ENCODE measurements at places on chromosomes 2 and 18. TPM values are rescaled to one million over a fixed set of nuclear protein-coding genes. Genes with fewer than 3 reads are reported as not detected.

DNA sequence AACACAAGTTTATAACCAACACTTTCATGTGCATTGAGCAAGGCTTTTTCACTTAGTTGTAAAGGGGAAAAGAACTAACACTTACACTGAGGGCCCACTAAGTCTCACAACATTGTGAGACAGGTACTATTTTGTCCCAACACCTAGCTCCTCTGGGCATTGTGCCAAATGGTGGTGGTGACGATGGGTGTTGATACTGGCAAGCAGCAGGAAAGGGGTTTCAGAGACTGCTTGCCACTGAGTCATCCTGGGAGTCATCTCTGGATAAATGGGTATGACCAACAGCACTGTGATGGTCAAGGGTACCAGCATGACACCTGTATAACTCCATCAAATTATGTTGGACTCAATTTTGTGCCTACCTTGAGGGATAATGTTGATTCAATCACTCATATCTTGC is 138.8 kb upstream of the ITGA6 start:
- no peak overlapping the region for H3K27ac ChIP-seq
- H3K27me3 ChIP-seq: no peaks in the 10 kb centered on the region
- peak; percentile 22 for DNase-seq
- peaks cover 15% of the 10 kb centered on the region for H3K4me1 ChIP-seq
- no peaks in the 10 kb centered on the region for H3K36me3 ChIP-seq

Gene TEKT4
- total RNA-seq: not detected

Gene ST8SIA3
- not detected for total RNA-seq

DNA sequence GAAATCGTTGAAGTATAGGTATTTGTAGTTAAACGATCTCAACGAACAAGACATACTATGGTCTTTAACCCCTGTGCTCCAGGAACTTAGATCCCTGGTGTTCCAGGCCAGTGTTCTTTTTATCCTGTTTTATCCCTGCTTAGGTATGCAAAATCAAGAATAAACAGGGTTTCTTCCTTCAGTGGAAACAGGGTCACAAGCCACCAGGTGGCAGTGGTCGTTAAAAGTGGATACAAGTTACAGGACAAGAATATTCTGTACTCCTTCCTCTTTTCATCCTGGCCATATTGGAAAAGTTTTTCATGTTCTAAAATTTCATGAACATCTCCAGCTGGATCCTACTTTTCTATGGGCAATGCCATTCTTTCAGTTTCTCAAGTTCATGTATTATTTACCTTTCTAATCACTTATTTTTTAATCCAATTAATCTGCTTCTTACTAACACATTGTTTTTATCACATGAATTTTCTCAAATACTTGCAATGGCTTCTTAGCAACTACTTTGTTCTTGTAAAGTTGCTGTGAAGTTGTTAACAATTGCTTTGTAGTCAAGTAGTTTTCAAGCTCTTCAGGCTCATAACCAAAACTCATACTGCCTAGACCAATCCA is 16.4 kb upstream of the HNMT start:
- no peak overlapping the region for H3K4me3 ChIP-seq
- peaks cover 3% of the 10 kb centered on the region for H3K4me1 ChIP-seq
- peak; percentile 5 for DNase-seq
- H3K27ac ChIP-seq: no peak overlapping the region

Gene CTAGE1
- total RNA-seq: not detected

Gene ASB18
- not detected for total RNA-seq

DNA sequence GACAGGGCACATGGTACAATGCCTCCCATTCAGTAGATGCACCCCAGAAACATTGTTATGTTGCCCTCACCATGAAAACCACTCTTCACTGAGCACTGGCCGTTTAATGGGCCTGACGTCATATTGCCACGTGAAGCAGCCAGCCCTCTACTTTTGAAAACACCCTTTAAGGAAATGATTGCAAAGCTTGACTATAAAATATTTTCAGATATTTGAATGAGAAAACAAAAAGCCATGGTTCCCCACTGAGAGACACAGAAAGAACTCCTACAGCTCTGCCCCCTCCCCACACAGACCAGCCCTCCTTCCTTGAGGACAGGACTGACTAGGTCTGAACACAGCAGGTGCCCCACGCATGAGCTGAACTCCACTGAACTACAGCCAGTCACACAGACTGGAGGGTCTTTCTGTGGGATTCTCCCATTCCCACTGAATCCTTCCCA is 349.1 kb downstream of the ANAPC1 start:
- H3K27ac ChIP-seq: peak overlapping the region; percentile 19
- H3K27me3 ChIP-seq: peaks cover 17% of the 10 kb centered on the region
- H3K4me3 ChIP-seq: no peak overlapping the region
- no peak for DNase-seq
- no peaks in the 10 kb centered on the region for H3K36me3 ChIP-seq

GRCh38 chr2:197309691-197310231 is 819 bp downstream of the ANKRD44 start:
- no peaks in the 10 kb centered on the region for H3K27me3 ChIP-seq
- peak overlapping the region; percentile 90 for H3K27ac ChIP-seq
- DNase-seq: peak; percentile 57

Gene ANKRD30B
- total RNA-seq: not detected

GRCh38 chr2:204110751-204111516 is 174.4 kb downstream of the ICOS start:
- H3K27ac ChIP-seq: peak overlapping the region; percentile 93
- H3K36me3 ChIP-seq: no peaks in the 10 kb centered on the region
- no peaks in the 10 kb centered on the region for H3K27me3 ChIP-seq
- DNase-seq: no peak

GRCh38 chr2:23593752-23594459 is 208.9 kb downstream of the KLHL29 start:
- no peak for DNase-seq
- no peaks in the 10 kb centered on the region for H3K4me1 ChIP-seq
- H3K27ac ChIP-seq: no peak overlapping the region

Gene SPATS2L
- total RNA-seq: 9.4 TPM

- no peak for DNase-seq
- H3K27me3 ChIP-seq: peaks cover 20% of the 10 kb centered on the region
- H3K36me3 ChIP-seq: peaks cover 6% of the 10 kb centered on the region
- H3K27ac ChIP-seq: no peak overlapping the region
Measured at GRCh38 chr2:43675646-43676321, 445 bp downstream of the C1GALT1C1L start.

- H3K4me3 ChIP-seq: no peak overlapping the region
- H3K27ac ChIP-seq: peak overlapping the region; percentile 5
- no peak for DNase-seq
Measured at GRCh38 chr2:25369876-25370275, 28.2 kb upstream of the DNMT3A start.
